ENCODE measurements at places on chromosomes 12 and 14. TPM values are rescaled to one million over a fixed set of nuclear protein-coding genes. Genes with fewer than 3 reads are reported as not detected.

GRCh38 chr12:26919216-26919555 lies 18.6 kb downstream of the INTS13 start:
- DNase-seq: no peak

- DNase-seq: no peak
These were observed 39.7 kb upstream of the STAB2 start for GRCh38 chr12:103547376-103547775.

GRCh38 chr12:72036393-72036792 lies 97.7 kb downstream of the TPH2 start:
- DNase-seq: no peak

DNA sequence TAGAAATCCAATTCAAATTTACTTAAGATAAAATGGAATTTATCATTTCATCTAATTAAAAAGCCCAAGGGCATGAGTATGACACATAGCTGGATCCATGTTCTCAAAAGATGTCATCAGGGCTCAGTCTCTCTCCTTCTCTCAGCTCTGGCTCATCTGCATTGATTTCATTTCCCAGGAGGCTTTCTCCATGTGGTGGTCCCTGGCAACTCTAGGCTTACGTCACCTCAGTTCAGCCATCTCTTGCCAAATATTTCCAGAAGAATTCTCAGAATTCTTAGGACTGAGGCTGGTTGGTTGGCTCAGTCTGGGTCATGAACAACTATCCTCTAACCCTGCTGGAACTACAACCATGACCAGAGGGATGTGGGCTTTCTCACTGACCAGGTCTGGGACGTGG lies 65.3 kb downstream of the FOS start:
- no peak for DNase-seq

CLEC4A gene
- 0.84 TPM for total RNA-seq

XPOT gene
- 198 TPM for total RNA-seq

DNA sequence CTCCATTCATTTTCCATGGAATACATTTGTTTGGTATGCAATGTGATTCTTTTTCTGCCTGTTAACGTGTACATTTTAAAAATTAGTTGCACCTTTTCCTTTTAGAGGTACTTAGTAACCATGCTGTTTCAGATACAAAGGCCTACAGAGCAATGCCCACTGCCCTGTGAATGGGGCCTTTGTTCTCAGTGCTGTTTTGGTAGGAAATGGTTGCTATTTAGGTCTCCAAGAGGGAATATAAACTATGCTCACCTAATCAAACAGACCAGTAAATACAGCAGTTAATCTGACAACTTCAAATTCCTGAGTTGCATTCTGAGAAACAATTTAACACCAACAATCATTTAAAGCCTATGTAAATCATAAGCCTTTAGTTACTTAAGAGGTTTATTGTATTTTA lies 188.7 kb downstream of the BCAT1 start:
- no peak for DNase-seq

GRCh38 chr14:22977434-22977683 lies 5.0 kb downstream of the AJUBA start:
- DNase-seq: no peak

GRCh38 chr14:98503086-98503815 lies 768.7 kb downstream of the BCL11B start:
- no peak for DNase-seq

CCDC197 gene
- not detected for total RNA-seq

- DNase-seq: no peak
These were observed 69.3 kb downstream of the ELK3 start for GRCh38 chr12:96263449-96263902.

- DNase-seq: no peak
These were observed 26.5 kb downstream of the NTF3 start for GRCh38 chr12:5458229-5459050.

DNA sequence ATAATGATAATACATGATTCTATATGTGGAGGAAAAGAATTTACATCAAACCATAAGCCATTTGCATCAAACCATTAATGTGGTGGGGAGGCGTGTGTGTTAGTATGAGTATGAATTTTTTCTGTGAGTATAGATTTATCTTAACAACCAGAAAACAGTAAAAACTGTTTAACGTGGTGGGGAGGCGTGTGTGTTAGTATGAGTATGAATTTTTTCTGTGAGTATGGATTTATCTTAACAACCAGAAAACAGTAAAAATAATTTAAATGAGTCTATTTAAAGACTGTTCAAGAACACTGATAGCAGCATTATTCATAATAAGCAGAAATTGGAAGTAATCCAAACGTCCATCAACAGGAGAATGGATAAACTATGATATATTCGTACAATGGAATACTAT lies 9.1 kb upstream of the MSI1 start:
- DNase-seq: no peak

DNA sequence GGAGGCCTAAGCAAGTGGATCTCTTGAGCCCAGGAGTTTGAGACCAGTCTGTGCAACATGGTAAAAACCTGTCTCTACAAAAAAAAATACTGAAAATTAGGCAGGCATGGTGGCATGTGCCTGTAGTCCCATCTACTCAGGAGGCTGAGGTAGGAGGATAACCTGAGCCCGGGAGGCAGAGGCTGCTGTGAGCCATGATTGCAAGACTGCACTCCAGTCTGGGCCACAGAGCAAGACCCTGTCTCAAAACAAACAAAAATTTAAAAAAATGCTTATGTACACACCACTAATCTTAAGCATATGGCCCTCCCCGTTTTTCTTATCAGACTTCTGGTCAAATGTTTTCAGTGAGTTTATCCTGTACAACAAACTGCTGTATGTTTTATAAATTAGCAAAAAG lies 1.7 kb upstream of the GNPNAT1 start:
- no peak for DNase-seq

DNA sequence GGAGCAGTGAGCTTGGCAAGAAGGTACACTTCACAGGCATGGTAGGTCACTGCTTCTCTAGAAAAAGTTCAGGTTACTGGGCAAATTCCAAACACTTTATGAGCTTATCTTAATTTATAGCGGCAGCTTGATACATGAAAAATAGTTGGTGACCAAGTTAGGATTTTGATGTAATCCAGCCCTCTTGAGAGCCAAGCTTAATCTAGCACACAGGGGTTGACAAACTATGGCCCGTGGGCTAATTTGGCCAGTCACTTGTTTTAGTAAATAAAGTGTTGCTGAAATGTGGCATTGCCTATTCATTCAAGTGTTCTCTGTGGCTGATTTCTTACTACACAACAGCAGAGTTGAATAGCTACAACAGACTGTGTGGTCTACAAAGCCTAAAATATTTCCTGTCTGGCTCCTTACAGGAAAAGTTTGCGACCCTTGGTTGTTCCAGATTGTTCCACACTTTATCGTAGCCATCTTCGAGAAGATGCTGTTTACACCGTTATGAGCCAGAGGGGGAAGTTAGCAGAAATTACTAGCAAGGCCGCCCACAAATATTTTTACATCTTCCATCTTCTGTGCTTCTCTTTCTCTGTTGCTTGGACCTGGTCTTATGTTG lies 120.9 kb downstream of the DAAM1 start:
- DNase-seq: no peak

DNA sequence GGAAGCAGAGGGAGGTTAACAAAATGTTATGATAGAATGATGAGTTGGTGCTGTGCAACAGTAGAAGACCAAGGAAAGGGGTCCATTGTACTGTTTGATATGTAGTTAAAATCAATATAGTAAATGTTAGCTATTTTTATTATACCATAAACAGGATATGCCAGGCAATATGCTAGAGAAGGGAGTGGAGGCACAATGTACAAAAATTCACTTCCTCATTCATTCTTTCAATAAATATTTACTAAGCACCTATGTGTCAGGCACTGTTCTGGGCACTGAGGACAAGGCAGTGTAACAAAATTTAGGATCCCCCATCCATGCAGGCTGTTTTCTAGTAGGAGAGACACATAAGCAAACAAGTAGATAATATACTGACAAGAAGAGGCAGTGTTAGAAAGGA lies 25.0 kb downstream of the FGD6 start:
- no peak for DNase-seq

AQP2 gene
- not detected for total RNA-seq

RNASE7 gene
- total RNA-seq: not detected

- peak; percentile 28 for DNase-seq
These were observed 16.8 kb upstream of the DYNC1H1 start for GRCh38 chr14:101947577-101947903.

- no peak for DNase-seq
These were observed 22.4 kb downstream of the EIF2B2 start for GRCh38 chr14:75025082-75025481.

ANO2 gene
- total RNA-seq: not detected

GRCh38 chr14:81388336-81388735 lies 11.8 kb downstream of the STON2 start:
- no peak for DNase-seq

MMP17 gene
- total RNA-seq: 14.9 TPM

C12orf43 gene
- 25.5 TPM for total RNA-seq

TAS2R14 gene
- total RNA-seq: 3.6 TPM

NRIP2 gene
- 0.39 TPM for total RNA-seq

DNA sequence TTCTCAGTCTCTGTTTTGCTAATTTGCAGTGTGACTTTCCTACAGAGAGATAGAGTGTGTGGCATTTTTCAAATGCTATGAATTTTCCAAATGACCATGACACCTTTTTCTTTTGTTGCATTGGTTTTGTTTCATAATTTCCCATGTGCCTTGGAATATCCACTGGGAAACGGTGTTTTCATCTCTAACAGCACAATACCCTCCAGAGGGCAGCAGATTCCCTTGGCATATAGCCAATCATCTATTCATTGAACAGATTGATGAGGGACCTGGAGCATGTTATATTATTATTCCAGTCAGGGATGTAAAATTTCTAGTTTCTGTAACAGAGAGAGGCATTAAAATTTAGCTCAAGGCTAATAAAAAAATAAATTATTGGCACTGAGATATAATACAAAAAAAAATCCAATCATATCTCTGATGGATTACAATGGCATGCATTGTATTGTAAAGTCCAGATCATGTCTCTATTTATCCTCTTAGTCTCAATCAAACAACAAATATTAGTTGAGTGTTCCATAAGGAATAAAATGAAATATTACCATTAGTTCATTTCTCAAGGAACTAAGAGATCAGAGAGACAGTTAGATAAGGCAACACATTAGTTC lies 29.6 kb upstream of the NTN4 start:
- DNase-seq: peak; percentile 80

DNA sequence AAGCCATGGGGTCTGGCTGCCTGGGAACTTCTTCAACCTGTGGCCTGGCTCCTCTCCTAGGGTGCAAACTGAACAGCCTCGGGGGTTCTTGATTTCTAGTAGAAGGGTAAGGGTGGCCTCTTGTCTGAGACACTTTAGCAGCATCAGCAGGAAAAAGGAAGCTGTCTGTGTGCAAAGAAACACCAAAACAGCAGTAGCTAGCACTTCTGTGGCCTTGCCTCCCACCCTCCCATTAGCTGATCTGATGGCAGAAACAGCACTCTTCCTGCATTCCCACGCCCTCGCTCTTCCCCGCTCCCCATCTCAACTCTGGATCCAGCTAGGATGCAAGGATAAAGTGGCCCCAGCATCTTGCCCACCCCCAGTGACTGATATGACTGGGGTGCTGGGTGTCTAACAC lies 20.7 kb downstream of the SLC7A8 start:
- no peak for DNase-seq

DNA sequence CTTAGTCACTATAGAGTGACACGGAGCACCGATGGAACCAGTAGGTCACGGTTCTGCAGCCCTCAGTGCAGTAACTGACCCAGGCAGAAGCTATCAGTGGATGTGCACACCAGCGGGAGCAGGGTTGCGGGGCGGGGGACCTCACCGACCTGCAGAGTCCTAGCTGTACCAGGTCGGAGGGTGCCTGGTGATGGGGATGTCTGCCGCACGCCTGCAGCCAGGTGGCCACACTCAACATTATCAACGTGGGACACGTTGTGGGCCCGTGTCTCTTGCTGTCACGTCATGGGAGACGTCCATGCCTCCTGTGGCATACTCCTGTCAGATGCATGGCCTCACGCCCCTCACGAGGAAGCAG lies 55.2 kb downstream of the ADGRD1 start:
- no peak for DNase-seq

- DNase-seq: peak; percentile 85
These were observed 49.1 kb upstream of the RNU6-8 start for GRCh38 chr14:32252030-32252670.

ANKRD33 gene
- total RNA-seq: not detected

DNA sequence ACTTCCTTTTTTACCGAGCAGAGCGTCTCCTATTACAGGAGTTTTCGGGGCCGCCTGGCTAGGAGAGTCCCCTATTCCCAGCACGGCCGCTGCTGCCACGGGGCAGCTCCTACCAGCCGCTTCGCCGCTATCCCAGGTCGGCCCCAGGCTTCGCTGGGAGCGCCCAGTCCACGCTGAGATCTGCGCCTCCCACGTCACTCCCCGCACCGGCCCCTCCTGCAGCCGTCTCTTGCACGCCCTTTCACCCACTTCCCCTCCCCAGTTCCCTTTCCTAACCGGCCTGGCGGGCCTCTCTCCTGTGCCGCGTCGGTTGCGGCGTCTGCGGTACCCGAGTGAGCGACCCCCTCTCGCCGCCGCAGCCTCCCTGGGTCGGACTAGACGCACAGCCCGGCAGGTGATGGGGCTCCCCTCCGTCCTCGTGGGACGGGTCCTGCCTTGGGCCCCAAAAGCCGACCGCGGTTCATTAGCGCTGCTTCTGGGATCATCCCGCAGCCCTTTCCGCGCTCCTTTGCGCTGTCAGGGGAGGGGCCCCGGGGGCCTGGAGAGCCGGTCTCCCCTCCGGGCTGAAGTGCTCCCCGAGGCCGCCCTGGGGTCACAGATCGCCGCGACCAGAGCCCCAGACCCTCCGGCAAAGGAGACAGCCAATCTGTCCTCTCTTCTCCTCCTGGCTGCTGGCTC lies 1318.4 kb downstream of the TMEM121 start:
- peak; percentile 18 for DNase-seq

PRH2 gene
- not detected for total RNA-seq

DNA sequence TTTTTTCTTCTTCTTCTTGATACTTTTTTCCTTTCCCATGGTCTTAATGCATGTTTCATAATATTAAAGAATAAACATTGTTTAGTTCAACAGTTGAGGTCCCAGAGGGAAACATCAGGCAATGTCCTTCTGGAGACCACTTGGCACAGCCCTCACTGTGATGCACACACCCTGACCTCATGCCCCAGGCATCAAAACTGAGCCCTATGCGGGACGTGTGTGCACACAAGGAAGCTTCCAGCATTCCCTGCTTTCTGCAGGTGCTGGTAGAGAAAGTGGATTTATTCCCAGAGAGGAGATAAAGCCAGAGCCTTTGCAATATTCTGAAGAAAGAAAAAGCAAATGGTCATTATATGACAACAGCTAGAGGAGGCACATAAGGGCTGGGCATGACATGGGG lies 16.0 kb upstream of the CMKLR1 start:
- no peak for DNase-seq

BCAT1 gene
- 185 TPM for total RNA-seq

GRCh38 chr12:20050221-20050620 lies 318.1 kb upstream of the PDE3A start:
- no peak for DNase-seq

NEUROD4 gene
- total RNA-seq: not detected
